ENCODE measurements at places on chromosomes 4 and X.

- DNase-seq = no peak
Measured at GRCh38 chrX:120253784-120254183, 3.2 kb downstream of the ZBTB33 start.

DNA sequence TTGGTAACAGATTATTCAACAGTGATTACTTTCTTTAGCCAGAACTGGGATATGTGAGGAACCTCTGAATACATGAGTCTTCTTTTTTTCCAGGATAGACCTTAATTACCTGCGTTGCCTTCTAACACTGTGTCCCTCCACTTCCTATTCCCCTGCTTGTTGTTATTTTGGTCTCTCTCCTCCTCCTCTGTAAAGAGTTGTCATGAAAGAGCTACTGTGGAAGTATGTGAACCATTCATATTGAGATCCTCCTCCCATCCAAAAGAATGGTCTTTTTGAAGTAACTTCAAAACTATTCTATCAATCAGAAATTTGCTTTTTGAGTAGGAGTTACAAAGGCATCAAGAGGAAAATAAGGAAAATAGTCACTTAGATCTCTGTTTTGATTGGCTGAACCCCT is 420.0 kb upstream of the TENM3 start:
- no peak for DNase-seq

DNA sequence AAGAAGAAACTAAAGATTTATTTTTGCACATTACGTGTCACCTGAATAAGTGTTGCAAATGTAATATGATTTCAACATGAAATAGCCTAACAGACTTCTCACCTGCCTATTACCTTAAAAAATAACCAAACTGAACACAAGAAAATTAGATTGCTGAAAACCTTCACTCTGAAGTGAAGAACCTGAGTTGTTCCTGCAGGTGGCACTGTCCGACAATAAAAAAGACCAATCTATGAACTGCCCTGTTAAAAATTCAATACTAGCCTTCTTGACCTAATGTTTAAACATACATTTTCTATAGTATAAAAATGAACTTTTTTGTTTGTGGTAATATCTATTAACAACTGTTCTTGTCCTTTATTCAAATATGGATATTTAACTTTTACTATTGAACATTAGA is 69.2 kb upstream of the PNPLA4 start:
- no peak for DNase-seq

DNA sequence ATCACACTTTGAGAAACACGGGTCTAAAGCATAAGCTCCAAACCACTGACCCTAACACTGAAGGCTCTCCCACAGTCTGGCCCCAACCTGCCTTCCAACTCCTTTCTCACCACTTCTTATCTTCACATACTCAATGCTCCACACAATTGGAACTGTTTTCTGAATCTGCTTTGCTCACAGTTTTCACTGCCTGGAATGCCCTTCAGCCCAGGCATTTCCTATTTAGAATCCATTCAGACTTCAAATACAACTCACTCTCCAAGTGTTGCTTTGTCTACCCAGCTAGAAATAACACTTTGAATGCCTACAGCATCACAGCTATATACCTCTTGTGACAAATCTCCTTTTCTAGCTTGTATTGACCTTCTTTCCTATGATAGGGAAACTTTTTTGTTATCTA is 10.2 kb downstream of the OTUD4 start:
- DNase-seq = no peak

DNA sequence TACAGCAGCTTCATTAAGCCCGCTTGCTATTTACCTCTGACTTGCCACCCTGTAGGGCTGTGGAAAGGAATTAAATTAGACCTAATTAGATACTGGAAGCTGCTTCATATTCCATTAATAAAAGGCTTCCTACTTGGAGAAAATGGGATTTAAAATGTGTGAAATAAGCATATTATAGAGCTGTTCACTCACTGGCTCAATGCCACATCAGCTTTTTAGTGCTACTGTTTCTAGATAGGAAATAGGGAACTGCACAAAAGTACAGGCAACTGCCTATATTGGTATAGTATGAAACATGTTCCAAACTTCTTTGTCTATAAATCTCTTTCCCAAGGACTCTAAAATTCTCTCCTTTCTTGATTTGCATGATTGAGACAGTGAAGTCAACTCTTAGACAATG is 407.9 kb upstream of the AADAT start:
- no peak for DNase-seq

DNA sequence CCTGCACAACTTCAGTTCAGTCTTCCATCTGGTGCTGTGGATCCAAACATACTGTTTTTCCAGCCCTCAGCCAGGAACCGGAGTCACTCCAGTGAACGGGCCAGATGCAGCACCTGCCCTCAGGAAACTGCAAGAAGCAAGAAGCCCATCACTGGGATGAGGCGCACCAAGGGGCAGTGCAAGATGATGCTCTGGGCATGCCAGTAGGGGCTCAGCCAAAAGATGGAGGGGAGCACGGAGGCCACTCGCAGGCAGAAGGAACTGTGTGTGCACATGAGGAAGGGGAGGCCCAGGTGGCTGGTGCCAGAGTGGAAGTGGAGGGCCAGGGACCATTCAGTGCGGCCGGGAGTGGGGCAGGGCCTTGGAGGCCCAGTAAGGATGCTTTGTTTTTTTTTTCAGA is 161.7 kb upstream of the MAMLD1 start:
- no peak for DNase-seq

- DNase-seq = no peak
Measured at GRCh38 chr4:152041295-152041694, 280.5 kb upstream of the GATB start.

- no peak for DNase-seq
Measured at GRCh38 chr4:153001626-153002025, 65.5 kb downstream of the FHDC1 start.

GRCh38 chrX:133513123-133513522 is 97.8 kb upstream of the GPC4 start:
- DNase-seq = no peak

DNA sequence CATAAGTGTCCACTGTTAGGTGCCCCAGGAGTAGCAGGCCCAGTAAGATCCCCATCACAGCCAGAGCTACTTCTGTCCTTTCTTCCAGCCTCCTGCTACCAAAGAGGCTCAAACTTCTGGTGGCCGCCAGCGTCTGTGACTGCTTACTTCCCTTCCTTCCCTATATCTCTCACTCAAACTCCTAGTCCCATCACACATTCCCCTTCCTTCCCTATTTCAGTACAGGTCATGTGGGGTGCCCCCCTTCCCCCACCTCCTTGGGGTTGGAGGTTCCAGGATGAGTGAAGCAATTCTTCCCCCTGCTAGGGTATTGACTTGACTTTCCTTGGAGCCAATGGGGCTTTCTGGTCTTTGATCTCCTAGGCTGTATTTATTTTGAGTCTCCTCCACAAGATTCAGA is at the start of gene VSIG4:
Gene VSIG4 (minus strand): TSS at position 137 of the 400 bp plus-strand sequence. CDS start 82 bp downstream, at position 55.
- DNase-seq = no peak

- no peak for DNase-seq
Measured at GRCh38 chr4:157076578-157076947, 613 bp downstream of the GLRB start.

- DNase-seq = no peak
Measured at GRCh38 chr4:99624141-99624719, 33.4 kb downstream of the C4orf54 start.
